ENCODE measurements at places on chromosomes 7 and 10.

GRCh38 chr7:123533553-123533917, 860 bp downstream of the IQUB start:
- DNase-seq = no peak

DNA sequence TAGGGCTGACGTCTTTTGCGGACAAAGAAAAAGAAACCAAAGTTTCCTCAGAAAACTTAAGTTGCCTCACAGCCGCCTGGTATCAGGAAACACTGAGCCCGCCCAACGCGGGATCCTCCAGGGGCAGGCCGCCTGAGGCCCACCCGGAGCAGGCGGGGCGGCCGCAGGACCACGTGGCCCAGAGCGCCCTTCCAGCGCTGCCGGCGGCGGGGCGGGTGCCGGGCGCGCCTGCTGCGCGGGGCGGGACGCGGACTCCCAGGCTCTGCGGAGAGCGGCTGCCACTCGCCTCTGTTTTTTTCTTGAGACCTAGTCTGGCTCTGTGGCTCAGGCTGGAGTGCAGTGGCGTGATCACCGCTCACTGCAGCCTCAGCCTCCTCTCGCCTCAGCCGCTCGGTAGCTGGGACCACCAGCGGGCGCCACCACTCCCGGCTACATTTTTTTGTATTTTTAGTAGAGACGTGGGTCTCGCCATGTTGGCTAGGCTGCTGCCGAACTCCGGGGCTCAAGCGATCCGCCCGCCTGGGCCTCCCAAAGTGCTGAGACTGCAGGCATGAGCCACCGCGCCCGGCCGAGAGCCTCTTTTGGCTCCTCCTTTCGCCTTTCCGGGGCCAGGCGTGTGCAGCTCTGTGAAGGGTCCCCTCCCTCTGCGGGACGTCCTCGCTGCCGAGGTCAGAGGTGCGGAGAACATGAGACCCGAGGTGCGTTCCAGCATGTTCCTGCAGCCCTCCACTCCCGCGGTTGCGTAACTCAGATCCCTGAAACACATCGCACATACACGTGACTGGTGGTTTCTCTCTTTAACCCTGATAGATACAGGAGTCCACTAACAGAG, 11.6 kb upstream of the HNRNPF start:
- DNase-seq = peak; percentile 87

GRCh38 chr7:24656608-24657007, 83.4 kb downstream of the PALS2 start:
- no peak for DNase-seq

GRCh38 chr10:132650611-132651250, 113.1 kb downstream of the INPP5A start:
- DNase-seq = no peak

- no peak for DNase-seq
These were observed 19.3 kb upstream of the INMT start for GRCh38 chr7:30732606-30733005.

All from muscle of back (tissue), 13 donors.